ENCODE measurements at places on chromosomes 4 and X.

GRCh38 chrX:103613362-103613890 lies 5.7 kb downstream of the TCEAL3 start:
- no peak for DNase-seq

DNA sequence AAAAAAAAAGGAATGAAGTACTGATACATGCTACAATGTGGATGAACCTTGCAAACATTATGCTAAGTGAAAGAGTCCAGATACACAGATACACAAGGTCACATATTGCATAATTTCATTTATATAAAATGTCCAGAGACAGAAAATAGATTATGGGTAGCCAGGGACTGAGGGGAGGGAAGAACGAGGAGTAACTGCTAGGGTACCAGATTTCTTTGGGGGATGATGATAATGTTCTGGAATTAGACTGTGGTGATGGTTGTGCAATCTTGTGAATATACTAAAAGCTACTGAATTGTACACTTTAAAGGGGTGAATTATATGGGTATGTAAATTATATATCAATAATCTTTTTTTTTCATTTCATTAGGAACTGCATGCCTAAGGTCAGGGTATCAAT lies 20.8 kb upstream of the AP1AR start:
- DNase-seq, result no peak

GRCh38 chr4:72546456-72546855 lies 22.6 kb downstream of the ADAMTS3 start:
- DNase-seq, result no peak

DNA sequence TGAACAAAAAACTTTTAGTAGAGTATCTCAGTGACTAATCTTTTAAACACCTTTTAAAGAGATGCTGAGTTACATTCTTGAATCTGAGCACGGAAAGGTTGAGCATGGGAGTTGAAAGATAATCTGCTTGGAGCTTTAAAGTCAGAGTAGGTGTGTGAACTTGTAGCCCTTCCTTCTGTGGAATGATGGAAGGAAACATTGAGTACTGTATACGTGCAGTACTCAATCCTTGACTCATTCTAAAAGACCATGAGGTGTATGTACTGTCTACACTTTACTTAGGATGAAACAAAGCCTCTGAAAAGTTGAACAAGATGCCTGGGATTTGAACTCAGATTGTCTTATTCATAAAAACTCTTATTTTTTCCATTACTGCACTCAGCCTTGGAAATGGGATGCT lies 3.4 kb downstream of the ENOPH1 start:
- DNase-seq, result no peak

DNA sequence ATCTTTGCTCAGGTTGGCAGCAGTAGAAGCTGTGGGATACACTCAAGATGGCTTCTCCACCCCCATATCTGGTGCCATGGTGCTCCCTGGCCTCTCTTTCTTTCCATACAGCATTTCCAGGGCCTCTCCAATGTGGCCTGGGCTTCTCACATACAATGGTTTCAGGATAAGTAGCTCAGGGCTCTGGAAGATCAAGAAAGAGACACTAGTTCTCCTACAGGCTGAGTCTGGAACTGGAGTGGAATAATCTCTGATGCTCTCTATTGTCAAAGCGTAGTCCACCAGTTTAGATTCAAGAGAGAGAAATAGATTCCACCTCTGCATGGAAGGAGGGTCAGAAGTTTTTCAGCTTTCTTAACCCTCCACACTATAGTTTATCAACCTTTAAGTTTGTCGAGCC lies 138.2 kb upstream of the AADAT start:
- DNase-seq, result no peak

DNA sequence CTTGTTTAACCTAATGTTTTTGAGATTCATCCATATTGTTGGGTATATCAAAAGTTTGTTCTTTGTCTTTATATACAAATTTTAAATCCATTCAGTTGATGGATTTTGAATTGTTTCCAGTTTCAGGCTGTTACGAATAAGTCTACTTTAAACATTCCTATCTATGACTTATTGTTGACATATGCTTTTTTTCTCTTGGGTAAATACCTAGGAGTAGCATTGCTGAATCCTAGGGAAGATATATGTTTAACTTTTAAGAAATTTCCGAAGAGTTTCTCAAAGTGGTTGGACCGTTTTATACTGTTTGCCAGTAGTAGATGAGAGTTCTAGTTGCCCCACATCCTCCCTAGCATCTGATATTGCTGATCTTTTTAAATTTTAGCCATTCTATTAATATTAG lies 60.9 kb upstream of the IL13RA1 start:
- no peak for DNase-seq

DNA sequence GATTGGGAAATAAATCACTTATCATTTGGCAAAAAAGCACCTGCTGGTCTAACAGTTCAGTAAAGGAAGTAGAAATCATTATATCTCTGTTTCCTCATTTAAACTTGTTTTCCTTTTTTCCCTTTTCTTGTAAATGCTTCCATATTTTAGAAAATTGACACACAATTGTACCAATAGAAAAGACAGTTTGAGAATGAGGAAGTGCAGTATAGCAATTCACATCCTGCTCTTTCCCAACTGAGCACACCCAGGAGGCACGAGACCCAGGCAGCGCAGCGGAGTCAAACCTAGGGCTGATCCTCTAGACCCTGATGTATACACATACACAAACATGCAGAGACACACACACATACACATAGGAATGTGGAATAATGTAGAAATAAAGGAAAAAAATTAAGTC lies 74.8 kb upstream of the PACRGL start:
- DNase-seq, result no peak

DNA sequence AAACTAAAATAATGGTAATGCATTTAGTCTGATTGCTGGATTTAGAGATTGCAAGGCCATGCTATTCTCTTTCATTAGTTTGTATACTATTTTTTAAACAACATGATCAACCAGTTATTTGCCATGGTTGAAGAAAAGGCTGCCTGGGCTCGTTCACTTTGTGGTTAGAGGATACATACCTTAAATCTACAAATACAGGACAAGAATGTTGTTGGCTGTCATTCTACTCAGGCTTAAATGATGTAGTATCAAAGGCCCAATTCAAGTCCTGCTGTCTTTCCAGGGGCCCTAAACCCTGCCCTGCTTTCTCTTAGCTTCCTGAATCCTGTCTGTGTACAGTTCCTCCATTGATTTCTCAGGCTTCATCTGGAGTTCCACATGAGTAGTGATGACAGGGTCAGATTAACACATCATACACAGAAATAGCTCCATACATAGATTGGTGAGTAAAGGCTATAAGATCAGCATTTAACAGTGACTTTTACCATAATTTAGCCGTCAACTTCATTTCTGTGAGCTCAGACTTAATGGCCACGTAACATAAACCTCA lies 114.9 kb upstream of the GPRIN3 start:
- no peak for DNase-seq

DNA sequence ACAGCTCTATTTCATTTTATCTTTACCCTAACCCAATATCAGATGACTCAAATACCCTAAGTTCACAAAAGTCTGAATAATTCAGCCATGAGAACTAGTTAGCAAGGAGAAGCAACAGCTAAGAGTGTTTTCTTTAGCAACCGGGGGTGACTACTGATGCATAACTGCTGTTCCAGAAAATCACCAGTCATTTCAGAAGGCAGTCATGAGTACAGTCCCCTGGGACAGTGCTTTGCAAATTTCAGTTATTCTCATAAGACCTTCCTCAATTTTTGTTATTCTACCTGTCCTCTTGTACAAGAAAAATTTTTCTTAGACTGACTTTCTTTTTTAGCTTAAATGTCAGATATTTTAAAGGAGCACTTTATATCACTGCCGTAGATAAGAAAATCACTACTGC lies 16.4 kb downstream of the BANK1 start:
- no peak for DNase-seq

- DNase-seq, result no peak
Observed at GRCh38 chrX:134990801-134991481, at the start of gene SMIM10. Gene SMIM10, plus strand, starts transcription at chrX:134990991. Its CDS starts 105 bp downstream, at chrX:134991096.

DNA sequence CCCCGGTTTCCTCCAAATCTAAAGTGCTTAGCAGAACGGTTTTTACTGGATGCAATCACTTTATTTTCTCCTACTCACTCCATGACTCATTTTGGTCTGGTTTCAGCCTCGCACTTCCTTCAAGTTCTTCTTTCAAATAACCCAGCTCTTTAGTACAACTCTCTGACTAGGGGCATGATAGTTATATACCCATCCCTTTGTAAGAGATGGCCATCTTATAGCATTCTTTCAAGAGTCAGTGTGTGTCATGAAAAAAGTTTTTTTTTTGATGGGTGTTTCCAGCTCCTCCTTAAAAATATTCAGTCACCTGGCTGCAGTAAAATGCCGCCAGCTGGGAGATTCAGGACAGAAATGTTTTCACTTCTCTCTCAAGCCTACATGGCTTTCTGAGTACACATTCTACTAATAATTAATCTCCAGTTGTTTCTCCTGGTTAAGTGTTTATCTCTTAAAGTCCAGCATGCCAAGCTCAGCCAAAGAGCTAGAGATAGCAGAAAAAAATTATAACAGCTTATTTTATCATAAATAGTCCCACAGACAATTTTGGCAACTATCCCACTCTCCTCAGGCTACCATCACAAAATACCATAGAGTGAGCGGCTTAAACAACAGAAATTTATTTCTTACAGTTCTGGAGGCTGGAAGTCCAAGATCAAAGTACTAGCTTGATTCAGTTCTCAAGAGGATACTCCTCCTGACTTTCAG lies 139.3 kb downstream of the GASK1B start:
- no peak for DNase-seq

DNA sequence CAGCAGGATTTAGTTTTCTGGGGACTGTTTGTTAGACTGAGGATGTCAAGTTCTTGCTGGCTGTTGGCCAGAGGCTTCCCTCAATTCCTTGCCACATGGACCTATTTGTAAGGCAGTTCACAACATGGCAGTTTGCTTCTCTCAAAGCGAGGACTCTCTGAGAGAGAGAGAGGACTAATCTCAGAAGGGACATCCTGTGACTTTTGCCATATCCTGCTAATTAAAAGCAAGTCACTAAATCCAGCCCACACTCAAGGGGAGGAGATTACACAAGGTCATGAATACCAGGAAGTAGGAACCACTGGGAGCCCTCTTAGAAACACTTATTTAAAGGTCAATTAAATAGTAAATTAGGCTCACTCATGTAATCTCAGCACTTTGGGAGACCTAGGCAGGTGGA lies 38.2 kb downstream of the PPP1R2C start:
- DNase-seq, result no peak

DNA sequence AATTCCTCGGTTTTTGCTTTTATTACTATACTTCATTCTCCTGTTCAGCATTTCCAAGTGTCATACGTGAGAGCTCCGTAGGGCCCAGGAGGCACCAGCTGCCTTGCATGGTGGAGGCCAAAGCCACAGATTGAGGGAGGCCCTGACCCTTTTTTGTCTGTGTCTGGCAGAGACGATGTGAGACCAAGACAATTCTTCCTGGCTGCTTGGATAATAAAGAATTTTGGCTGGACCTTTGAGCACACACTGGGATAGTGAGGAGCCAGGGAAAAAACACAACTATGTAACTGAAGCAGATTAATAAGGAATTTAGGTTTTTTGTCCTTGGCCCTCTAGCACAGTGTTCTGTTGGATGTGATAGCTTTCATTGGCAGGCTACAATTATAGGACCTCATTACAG lies 161.0 kb downstream of the CPXCR1 start:
- no peak for DNase-seq

DNA sequence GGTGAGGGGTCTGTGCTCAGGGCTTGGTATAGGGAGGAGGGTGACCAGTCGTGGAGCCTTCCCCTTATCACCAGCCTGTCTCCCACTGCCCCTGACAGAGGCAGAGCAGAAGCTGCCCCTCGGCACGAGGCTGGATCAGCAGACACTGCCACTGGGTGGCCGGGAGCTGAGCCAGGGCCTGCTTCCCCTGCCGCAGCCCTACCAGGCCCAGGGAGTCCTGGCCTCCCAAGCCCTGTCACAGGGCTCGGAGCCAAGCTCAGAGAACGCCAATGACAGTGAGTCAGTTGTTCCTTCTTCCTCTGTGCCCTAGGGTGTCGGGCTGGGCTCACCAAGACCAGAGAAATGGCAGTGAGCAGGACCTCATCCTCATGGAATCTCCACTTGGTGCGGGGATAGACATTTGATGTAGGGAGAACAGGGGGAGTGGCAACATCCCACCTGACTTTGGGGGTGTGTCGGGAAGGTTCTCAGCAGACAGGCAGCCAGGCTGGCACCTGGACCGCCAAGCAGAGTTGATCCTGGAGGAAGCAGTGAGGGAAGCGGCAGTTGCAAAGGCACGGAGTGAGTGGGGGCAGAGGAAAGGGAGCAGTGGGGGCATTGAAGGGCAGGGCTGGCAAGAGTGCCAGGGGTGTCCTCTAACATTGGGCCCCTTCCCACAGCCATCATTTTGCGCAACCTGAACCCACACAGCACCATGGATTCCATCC lies 14.3 kb upstream of the UBA1 start:
- no peak for DNase-seq

- no peak for DNase-seq
Observed at GRCh38 chr4:137067735-137068134, 464.6 kb downstream of the PCDH18 start.

GRCh38 chr4:6943012-6943884 lies 33.6 kb downstream of the TBC1D14 start:
- DNase-seq, result no peak

GRCh38 chr4:4735136-4735750 lies 124.2 kb upstream of the MSX1 start:
- DNase-seq, result no peak

- no peak for DNase-seq
Observed at GRCh38 chrX:64427787-64428186, 32.5 kb upstream of the MTMR8 start.

- DNase-seq, result no peak
Observed at GRCh38 chrX:53163436-53163835, 61.6 kb downstream of the KDM5C start.

GRCh38 chr4:168844353-168845049 lies 165.6 kb downstream of the CBR4 start:
- DNase-seq, result no peak

DNA sequence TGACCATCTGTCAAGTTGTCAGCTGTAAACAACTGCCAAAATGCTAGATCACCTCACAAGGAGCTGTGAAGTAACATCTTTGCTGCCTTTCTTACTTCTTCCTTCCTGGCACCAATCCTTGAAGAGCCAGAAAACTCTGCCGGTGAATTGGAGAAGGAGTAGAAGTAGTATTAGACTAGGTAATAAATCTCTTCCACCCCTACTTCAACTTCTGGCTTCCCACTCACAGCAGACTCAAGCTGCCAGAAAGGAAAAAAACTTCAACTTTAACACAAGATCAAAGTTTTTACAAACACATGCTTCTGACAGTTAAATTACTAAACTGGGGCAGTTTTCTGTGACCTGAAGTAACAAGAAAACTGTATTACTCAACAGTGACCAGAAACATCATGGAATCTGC lies 164.7 kb upstream of the SLC7A11 start:
- no peak for DNase-seq

Data from NCI-H187 (cell line).